ENCODE measurements at places on chromosomes 7 and 10.
A peak's percentile ranks its signal among the peaks of the same experiment; 100 is the strongest.

- DNase-seq: no peak
These were observed 171.9 kb downstream of the FGFR2 start for GRCh38 chr10:121426307-121426706.

DNA sequence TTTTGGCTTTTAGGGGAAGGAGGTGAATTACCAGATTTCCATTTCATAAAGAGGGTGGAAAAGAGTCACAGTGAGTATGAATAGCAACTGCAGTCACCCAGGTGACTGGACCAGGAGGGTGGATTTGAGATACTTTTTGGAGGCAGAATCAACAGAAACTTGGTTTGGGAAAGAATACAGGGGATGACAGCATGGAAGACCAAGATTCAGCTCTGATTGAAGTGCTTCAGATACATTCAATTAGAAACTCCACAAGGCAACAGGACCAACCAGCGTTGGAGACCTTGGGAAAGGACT, 83.0 kb downstream of the SGMS1 start:
- no peak for DNase-seq

GRCh38 chr7:23293500-23294073, 5.6 kb upstream of the MALSU1 start:
- no peak for DNase-seq

DNA sequence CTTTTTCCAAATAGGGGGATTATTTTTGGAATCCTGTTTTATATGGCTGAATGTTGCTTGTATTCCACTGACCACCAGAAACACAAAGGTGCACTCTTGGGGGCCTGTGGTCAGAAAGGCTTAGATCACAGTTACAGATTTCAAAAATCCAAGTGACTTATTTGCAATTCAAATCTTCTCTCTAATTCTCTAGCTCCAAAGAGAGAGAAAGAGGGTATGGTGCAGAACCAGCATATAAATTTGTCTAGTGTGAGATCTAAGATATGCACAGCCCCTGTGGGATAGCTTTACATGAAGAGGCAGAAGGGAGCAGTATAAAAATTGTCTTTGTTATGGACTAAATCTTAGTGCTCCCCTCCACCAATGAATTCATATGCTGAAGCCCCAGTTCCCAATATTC, 1121.7 kb upstream of the CELF2 start:
- DNase-seq: no peak

DNA sequence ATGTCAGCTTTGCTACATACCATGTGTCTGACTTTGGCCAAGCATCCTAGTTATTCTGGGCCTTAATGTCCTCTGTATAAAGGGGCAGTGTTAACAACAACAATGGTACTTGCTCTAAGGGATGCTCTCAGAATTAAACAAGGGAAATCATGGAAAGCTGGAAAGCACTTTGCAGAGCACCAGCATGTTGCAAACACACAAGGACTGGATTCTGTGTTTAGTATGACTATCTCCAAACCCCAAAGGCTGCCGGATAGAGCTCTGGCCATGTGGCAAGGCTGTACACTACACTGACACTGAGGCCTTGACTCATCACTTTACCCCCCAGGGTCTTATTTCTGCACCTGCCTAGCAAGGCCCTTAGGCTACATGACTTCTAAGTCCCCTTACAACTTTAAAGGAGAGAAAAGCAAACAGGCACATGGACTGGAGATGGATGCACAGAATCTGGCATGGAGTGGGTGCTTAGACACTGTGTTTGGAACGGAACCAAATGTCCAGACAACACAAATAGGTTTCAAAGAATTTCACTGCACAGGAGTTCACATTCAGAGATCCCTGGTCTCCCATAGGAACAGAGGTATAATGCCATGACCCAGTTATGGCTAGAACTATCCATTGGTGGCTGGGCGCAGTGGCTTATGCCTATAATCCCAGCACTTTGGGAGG, 74.6 kb downstream of the FAM13C start:
- peak; percentile 98 for DNase-seq

- DNase-seq: no peak
These were observed 158.3 kb downstream of the TCF7L2 start for GRCh38 chr10:113108194-113108835.

DNA sequence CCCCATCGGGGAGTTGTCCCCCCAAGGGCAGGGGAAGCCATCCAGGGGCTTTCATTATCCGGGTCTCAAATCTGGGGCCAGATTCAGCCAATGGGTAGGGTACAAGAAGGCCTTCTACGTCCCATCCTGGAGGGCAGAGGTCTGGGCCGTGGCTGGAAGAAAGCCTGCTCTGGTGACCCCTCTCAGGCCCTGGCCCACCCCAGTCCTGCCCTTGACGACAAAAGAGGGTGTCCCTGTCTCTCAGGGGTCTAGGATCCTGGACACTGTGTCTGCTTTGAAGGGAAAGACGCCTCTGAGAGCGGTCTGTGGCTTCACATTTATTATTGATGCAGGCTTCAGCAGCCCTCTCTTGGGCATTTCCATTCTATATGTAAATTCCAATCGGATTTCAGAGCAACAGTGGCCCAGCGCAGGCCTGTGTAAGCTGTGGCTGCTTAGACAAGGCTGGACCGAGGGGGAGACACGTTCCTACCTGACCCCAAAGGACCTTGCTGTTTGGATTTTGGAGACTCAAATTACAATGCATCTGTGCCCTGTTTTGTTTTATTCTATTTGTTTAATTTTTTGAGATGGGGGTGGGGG, 83.2 kb upstream of the BAIAP2L1 start:
- DNase-seq: no peak

GRCh38 chr7:144534655-144535395, 131.3 kb upstream of the NOBOX start:
- DNase-seq: no peak

DNA sequence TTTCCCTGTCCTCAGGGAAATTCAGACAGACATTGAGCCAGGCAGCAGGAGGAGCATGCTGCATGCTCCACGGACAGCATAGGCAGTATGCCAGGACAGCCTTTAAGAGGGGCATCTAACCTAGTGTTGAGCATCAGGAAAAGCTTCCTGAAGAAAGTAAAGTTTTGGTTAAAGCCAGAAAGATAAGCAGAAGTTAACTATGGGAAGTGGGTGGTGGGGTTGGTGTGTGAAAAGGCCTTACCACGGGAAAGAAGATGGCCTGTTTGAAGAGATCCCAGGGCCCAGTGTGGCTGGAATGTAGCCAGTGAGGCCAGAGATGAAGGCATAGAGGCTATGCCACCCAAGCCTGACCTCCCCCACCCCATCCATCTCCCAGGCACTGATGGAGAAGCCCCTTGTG, 102.4 kb upstream of the PLXNA4 start:
- DNase-seq: no peak

DNA sequence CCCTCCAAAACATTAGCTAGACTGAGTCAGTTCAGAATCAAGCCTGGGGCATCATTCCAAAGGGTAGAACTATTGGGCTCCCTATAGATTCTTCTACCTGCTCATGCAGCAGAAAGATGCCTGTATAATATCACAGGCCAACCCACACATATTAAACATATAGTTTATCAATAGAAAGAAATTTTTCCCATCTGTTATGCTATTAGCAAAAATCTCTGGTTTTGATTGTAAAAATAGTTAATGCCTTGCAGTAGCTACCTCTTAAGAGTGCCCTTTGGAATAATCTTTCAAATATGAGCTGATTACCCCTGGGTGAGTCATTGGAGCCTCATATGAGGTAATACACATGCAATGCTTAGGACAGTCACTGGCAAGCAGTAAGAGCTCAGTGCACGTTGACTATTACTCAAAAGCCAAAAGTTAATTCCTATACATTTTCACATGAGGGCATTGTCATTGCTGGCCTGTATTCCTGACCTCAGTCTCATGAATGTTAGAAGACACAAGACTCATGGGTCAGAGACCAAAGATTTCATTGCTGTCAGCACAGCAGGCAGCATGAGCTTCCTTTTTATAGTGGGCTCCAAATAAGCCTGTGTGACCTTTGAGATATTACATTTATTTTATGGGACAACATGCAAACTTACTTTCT, 180.0 kb downstream of the FGFR2 start:
- DNase-seq: no peak

- no peak for DNase-seq
These were observed 108.7 kb downstream of the LARP4B start for GRCh38 chr10:822661-823367.

DNA sequence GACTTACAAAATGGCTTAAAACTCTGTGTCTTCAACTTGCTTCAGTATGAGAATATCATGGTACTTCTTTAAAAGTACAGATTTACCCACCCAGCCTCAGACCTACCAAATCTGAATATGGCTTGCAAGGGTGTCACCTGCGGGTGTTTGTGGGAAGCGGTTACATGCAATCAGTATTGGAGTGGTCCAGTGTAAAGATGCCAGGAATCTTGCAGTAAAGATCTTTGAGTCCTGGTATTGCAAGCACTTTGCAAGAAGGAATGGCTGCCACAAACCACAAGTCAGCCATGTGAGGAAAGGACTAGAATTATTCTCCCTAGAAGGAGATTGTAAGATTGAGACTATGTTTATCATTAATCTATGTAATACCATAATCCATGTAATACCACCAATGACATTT, 115.1 kb downstream of the PON1 start:
- DNase-seq: peak; percentile 45

DNA sequence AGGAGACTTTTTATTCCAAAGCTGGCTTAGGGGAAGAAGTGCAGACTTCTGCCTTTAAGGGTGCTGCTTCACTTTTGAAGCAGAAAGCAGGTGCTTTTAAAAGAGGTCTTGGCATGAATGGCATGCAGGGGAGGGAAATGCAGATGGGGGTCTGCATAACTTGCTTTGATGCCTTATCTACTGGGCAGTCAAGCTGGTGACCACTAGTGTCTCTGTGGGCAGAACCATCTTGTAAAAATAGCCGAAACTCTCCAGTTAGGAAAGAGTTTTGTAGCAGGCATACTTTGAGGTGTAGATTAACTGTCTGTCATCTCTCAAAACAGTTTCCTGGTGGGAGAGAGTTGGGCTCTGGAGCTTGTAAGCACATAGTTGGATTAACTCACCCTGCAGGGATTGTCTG, 9.9 kb upstream of the CTNNA3 start:
- DNase-seq: no peak

GRCh38 chr7:43439631-43440401, 143.1 kb upstream of the STK17A start:
- no peak for DNase-seq

- DNase-seq: peak; percentile 36
These were observed 699.9 kb downstream of the INHBA start for GRCh38 chr7:41002741-41003610.

GRCh38 chr7:51376420-51377092, 59.9 kb upstream of the COBL start:
- no peak for DNase-seq

- no peak for DNase-seq
These were observed 257.0 kb downstream of the COBL start for GRCh38 chr7:51059504-51060142.

GRCh38 chr7:47786557-47787248, 161.6 kb downstream of the PKD1L1 start:
- DNase-seq: no peak
